Stimulated activated CD4-positive, alpha-beta T cell treated with anti-CD3 and anti-CD28 coated beads, TNF-alpha, amount 100 ng/mL, for 4 hours (primary cell): ENCODE measurements at places on chromosomes 4 and X.

GRCh38 chr4:8817096-8817812, 54.4 kb downstream of the HMX1 start:
- no peak for DNase-seq

- DNase-seq: no peak
Measured at GRCh38 chr4:136103616-136104015, 1428.7 kb downstream of the PCDH18 start.

DNA sequence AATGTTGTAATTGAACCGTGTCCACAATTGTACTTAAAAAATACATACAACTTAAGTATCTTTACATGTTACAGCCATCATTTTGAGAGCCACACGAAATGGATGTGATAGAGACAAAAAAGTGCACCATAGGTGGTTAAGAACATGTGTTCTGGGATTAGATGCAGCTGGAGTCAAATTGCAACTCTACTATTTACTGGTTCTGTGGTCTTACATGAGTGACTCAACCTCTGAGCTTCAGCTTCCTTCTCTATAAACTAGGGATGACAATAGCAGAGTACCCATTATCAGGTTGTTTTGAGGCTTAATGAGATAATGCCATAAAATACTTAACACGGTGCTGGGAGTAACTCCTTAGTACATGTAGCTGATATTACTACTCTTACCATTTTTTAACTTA, 130.4 kb downstream of the IDS start:
- DNase-seq: no peak

DNA sequence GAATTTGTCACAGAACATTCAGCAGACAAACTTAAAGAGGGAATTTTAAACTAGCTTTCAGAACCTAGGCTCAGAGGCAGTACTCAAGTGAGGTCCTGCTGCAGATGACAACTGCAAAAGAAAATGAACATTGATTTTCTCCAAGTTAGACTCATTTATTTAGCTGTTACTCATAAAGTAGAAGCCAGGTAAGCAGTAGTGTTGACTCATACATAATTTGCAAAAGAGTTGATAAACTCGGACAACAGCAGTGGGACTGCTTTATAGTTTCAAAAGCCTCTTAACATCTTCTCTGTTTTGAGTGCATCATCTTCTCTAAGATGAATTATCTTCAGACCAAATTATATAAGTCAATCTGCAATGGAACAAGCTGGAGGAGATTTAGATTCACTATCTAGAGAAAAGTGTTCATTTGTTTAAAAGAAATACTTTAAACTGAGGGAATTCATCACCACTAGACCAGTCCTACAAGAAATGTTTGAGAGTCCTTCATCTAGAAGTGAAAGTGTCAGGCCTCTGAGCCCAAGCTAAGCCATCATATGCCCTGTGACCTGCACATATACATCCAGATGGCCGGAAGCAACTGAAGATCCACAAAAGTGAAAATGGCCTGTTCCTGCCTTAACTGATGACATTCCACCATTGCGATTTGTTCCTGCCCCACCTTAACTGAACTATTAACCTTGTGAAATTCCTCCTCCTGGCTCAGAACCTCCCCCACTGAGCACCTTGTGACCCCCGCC, 49.5 kb downstream of the COQ2 start:
- no peak for DNase-seq

- DNase-seq: no peak
Measured at GRCh38 chrX:39857780-39858179, 240.0 kb downstream of the BCOR start.

DNA sequence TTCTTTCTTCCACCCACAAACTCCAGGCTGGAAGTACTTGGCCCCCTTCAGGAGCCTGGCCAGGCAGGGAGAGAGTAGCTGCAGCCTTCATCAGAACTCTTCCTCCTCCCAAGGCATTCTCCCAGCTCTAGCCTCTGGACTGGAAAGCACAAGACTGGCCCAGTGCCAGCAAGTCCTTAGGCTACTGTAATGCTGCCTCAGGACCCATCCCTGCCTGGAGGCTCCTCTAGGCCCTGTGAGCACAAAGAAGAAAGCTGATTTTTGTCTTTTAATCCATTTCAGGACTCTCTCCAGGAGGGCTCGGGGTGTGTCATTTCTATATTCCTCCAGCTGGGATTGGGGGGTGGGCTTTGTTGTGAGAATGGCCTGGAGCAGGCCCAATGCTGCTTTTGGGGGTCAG, 10.8 kb downstream of the AWAT2 start:
- no peak for DNase-seq

DNA sequence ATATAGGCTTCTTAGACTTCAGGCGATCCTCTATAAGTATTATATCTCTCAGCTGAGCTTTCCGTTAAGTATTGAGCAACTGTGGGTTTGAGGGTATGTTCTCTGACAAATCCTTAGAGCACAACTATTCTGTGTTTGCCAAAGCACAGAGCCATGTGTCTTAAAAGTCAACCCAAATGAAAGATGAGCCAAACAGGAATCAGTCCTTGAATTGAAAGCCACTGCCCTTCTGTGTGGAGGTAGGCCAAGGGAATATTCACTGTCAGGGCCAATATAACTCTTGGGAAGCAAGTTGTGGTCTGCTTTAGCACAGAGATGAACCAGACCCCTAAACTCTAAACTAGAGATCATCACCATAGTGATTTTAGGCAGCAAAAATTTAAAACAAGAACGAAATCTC, 164.0 kb downstream of the STAG2 start:
- DNase-seq: no peak

DNA sequence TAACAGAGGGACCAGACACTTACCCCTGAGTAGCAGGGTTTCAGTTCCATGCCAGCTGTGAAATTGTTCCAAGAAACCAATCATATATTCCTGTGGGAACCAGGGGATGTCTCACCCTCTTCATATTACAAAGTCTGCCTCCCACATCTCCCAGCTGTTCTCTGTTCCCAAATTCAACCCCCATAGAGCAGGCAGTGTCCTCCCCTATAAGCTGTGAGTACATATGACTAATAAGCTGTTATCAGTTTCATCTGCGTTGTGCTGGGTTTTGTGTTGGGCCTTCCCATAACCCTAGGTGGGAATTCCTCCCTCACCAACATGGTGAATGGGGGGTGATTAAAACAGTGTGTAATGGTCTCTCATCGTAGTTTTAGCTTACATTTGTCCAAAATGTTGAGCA, 41.0 kb downstream of the CEP44 start:
- DNase-seq: no peak

DNA sequence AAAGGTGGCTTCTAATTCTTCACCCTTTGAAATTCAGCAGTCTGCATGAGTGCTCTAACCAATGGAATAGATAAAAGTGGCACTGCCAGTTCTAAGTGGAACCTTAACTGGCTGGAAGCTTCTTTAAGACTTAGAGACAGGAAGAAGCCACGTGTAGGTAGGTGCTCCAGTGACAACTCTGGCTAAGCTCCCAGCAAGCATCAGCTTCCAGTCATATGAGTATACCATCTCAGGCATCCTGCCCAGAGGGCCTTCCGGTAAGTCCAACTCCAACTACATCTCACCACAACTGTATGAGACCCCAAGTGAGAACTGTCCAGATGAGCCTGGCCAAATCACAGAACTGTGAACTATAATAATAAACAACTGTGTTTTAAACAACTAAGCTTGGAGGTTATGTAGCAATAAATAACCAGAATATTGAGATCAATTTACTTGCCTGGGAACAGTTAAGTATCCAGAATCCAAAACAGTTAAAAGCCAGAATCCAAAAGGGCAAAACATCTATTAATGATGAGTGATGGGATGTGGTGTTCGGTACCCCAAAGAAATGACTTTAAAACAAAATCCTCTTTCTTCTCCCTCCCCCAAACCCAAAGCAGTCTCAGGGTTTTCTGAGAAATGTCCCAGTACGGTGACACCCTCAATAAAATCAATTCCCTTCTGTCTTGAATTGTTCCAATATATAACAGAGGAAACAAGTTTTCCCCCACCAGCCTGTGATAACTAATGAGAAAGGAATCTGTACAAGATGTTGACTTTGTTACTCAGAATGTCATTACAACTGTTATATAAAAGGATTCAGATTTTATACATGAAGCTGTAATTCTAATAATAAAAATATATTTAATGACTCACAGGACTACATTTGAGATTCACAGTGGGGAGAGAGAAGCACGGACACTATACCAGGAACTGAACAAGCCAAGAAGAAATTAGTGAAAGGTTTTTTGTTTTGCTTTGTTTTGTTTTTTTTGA, 4.2 kb downstream of the TSPAN5 start:
- no peak for DNase-seq

DNA sequence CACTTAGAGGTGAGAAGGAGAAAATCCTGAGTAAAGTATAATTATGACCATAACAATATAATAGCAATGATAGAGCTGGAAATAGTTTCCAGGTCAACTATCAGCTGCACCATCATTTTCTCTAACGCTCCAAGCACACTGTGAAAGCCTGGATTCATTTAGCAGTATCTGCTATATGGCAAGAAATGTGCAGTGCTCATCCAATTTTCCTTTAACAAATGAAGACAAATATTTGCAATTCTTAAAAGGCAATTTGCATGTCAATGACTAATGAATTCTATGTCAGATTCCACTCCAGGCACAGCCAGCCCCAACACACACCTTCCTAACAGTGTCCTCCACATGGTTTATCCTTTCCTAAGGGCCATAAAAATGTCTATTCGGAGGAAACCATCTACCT, 12.7 kb downstream of the PRSS12 start:
- DNase-seq: no peak

DNA sequence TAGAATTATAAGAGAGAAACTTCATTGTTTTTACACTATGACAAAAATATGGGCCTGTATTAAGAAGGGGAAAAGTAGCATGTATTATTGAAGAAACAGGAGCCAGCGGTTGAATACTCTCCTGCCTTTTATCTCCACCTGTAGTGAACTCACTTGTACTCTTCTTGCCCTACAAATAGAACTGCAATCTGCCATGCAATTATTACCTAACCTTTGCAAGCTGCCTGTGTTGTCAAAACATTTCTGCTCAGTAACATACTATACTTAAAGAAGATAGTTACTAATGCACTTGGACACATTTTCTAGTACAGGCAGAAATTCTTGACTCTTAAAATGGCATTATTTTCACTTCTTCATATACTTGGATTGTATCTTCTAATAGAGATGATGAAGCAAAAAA, 818.4 kb upstream of the GRID2 start:
- DNase-seq: no peak

GRCh38 chrX:111652719-111653118, 28.3 kb upstream of the ALG13 start:
- no peak for DNase-seq
